Transverse colon (tissue), 4 donors: ENCODE measurements at places on chromosomes 2 and 18. TPM values are rescaled to one million over a fixed set of nuclear protein-coding genes. Genes with fewer than 3 reads are reported as not detected.

The FSIP2 gene
- total RNA-seq = 9.2 TPM

The MEP1B gene
- total RNA-seq = 8.6 TPM

DNA sequence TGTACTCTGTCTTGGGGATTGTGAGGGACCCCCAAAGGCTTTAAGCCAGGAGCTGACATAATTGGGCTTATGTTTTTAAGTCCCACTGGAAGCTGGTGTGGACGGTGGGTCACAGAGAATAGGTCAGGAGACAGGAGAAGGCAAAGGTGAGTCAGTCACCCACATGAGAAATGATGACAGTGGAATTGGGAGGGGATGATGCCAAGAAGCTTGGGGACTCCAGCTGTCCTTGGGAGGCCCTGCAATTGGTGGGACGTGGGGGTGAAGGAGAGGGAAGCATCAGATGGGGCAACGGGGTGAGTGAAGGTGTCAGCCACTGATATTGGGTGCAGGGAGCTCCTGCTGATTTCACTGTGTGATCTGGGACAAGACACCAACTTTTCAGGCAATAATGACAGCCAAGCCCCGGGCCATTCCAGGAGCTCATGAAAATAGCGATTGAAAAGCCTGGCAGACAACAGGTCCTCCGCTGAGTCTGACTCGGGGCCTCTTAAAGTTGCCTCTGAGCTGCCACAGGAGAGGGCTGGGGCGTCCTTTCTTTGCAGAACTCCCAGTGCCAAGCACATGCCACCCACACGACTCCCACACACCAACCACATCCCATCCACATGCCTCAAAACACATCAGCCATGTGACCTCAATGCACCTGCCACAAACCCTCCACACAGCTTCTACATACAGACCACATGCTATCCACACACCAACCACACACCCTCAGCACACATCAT lies 13.4 kb downstream of the TNS1 start:
- DNase-seq = no peak

The MZT2B gene
- total RNA-seq = 83.0 TPM

- no peak for DNase-seq
These were observed 36.8 kb downstream of the ACVR1 start for GRCh38 chr2:157839162-157839801.

DNA sequence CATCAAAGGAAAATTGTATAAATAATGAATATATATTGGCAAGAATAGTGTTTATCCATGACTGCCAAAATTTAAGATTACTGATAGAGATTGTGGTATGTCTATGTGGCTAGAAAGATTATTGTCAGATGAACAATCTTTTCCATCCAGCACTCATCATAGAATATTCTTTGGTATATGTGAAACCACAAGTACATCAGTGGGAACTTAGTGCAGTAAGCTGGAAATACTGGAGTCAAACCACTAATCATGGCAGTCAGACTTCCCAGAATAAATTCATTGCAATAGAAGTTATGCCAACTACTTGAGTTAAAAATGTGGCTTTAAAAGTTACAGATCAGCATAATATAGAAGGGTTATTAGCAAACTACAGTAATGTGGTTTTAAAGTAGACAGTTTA lies 310.3 kb downstream of the GULP1 start:
- DNase-seq = no peak

The LRRTM4 gene
- 0.32 TPM for total RNA-seq

The COX7A2L gene
- 150 TPM for total RNA-seq

The PROKR1 gene
- 0.16 TPM for total RNA-seq

DNA sequence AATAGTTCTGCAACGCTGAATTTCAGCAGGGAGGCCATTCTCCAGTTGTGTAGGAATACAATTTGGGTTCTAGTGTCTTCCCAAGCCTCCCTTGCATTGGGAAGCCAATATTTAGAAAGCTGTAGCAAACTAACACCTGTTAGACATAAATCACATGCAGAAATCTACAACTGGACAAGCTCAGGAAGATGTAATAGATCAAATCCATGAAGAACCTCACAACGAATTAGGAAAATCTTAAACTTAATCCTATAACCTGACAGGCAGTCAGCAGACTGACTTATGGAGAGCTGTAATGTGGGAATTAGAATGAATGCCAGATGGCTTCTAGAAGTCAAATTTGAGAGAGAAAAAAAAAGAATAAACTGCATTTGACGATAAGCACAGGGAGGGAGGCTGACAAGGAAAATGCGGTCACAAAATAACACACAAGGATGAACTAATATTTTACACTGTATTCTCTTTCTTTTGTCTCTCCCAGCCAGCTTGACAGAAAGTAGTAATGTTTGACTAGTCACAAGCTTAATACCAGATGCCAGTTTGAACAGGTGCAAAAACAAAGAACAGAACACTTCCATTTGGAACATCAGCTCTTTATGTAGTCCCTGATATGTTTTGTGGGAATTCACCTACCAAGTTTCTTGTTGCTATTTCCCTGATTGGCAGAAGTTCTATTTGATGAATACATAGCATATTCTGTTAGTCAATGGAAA lies 50.8 kb upstream of the FANCL start:
- no peak for DNase-seq

GRCh38 chr2:109507217-109507616 lies 106.5 kb downstream of the SEPTIN10 start:
- DNase-seq = no peak

- no peak for DNase-seq
These were observed 136.4 kb downstream of the USP34 start for GRCh38 chr2:61334466-61334865.

The GAL3ST2 gene
- 364 TPM for total RNA-seq

The IRS1 gene
- total RNA-seq = 14.6 TPM

DNA sequence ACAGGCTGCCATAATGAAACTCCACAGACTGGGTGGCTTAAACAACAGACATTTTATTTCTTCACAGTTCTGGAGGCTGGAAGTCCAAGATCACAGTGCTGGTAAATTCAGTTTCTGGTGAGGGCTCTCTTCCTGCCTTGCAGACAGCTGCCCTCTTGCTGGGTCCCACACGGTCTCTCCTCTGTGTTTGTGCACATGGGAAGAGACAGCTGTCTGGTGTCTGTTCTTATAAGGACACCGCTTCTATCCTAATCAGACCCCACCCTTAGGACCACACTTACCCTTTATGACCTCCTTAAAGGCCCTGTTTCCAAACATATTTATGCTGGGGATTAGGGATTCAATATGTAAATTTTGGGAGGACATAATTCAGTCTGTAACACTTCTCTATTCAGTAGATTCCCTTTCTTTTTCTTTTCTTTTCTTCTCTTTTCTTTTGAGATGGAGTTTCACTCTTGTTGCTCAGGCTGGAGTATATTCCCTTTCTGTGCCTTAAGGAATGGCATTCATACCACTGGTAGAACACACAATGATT lies 18.9 kb downstream of the CTIF start:
- DNase-seq = no peak

The ITPRIPL1 gene
- total RNA-seq = not detected

DNA sequence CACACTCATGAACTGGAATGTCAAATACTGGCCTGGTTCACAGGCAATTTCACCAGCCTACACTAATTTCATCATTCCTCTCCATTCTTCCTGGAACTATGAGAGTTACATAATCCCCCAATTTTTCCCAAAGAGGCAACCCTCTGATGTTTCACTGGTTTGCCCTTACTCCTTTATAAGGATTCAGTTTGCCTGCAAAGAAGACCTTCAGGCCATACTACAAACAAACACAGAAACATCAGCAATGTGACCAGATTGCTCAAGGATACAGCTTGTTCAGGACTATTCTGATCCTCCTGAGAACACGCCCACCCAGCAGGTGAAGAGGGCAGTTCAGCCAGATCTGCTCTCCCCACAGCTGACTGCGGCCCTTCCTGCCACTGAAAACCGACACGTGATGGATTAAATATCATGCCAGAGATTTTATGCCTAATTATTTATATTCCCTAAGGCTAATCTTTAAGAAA lies 215.5 kb downstream of the ETAA1 start:
- DNase-seq = no peak

- DNase-seq = no peak
These were observed 97.9 kb upstream of the TAF1B start for GRCh38 chr2:9745153-9745899.

- no peak for DNase-seq
These were observed 549 bp downstream of the MRPL35 start for GRCh38 chr2:86199834-86200177.

DNA sequence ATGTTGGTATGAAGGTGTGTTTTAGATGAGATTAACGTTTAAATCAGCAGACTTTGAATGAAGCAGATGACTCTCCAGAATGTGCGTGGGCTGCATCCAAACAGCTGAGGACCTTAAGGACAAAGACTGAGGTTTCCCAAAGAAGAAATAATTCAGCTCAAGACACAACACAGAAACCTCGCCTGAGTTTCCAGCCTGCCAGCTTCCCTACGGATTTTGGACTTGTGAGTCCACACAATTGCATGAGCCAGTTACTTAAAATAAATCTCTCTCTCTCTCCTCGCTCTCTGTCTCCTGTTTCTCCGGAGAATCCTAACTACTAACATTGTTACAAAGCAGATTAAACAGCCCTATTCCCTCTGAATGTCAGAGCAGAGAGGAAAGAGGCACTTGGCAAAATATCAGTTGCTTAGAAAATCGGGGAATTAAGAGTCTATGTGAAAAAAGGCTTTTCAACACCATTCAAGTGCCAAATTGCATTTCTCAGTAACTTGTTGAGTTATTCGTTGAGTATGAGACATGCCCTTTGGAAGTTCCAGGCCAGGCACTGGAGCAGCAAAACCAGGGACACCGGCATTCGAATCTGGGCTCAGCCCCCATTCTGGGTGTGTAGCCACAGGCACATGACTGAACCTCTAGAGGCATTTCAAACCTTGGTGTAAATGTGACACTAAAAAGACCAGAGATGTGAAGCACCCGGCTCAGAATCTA lies 174.6 kb upstream of the PID1 start:
- no peak for DNase-seq

GRCh38 chr2:202577250-202578183 lies 57.3 kb upstream of the FAM117B start:
- no peak for DNase-seq

The NPAS2 gene
- total RNA-seq = 103 TPM

The KCNK3 gene
- total RNA-seq = 1.00 TPM

DNA sequence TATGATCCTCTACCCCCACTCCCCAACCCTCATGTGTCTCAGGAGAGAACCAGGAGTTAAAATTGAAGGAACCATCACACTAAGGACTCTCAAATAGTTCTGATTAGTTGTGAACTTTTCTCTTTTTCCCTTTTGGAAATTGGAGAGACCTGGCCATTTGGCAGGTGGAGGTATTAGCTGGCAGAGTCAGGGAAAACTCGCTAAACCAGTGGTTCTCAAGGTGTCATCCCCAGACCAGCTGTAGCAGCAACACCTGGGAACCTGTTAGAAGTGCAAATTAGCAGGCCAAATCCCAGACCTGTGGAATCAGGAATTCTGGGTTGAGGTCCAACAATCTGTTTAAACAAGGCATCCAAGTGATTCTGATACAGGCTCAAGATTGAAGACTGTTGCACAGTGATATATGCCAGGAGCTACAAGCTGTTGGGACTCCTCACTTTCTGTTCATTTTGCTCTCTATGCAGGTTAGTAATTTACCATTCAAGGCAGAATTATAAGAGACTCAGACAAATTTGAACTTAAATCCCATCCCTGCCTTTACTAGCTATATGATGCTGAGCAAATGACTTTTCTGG lies 2.8 kb upstream of the TMEM131 start:
- DNase-seq = no peak

The HOXD1 gene
- total RNA-seq = 12.9 TPM

GRCh38 chr18:31430072-31430471 lies 17.5 kb upstream of the DSG3 start:
- DNase-seq = no peak

- no peak for DNase-seq
These were observed 68.5 kb downstream of the STPG4 start for GRCh38 chr2:47086571-47086970.

GRCh38 chr2:34849827-34850226 lies 1250.7 kb upstream of the FAM98A start:
- DNase-seq = no peak

The EVX2 gene
- not detected for total RNA-seq

The INPP4A gene
- total RNA-seq = 22.8 TPM

The MGAT4A gene
- 237 TPM for total RNA-seq

- no peak for DNase-seq
These were observed 75.2 kb downstream of the FMNL2 start for GRCh38 chr2:152410165-152410597.

- DNase-seq = peak; percentile 77
These were observed 123.8 kb downstream of the SPTBN1 start for GRCh38 chr2:54579682-54580620.

The ARHGAP28 gene
- total RNA-seq = 3.3 TPM

DNA sequence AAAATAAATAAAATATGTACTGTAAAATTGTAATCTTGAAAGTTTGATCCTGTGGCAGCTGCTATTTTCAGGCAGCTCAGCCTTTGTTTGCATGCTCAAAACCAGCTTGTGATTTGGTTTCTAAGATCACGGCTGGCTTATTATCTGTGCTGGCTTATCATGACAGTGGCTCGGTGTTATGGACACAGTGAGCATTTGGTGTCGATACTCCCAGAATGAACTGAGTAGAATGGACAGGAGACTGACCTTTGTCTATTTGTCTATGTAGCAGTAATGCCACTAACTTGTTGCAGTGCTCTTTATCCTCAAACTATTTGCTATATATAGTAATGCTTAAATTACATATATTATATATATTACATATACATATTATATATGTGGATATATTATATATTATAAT lies 58.8 kb downstream of the NEDD4L start:
- no peak for DNase-seq

The CACNB4 gene
- 0.20 TPM for total RNA-seq

GRCh38 chr18:12278215-12278671 lies 24.1 kb downstream of the CIDEA start:
- DNase-seq = no peak

DNA sequence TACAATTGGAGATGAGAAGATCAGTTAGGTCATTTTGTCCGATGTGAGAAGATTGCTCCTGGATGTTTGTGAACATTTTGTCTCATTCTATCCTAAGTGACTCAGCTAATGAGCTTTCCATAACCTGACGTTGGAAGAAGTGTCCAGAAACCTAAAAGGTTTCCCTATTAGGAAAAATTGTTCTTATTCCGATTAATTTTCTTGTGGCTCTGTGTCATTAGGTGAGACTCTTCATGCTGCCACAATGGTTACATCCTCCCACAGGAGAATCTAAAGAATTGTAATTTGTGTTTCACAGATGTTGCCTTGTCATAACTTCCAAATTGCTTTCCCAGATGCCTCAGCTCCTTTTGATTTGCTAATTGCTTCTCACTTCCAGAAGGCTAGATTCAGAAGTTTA lies 261.0 kb upstream of the APCDD1 start:
- no peak for DNase-seq

- DNase-seq = no peak
These were observed 2.0 kb downstream of the TMEM163 start for GRCh38 chr2:134716721-134717243.

The SLC5A7 gene
- 0.41 TPM for total RNA-seq

DNA sequence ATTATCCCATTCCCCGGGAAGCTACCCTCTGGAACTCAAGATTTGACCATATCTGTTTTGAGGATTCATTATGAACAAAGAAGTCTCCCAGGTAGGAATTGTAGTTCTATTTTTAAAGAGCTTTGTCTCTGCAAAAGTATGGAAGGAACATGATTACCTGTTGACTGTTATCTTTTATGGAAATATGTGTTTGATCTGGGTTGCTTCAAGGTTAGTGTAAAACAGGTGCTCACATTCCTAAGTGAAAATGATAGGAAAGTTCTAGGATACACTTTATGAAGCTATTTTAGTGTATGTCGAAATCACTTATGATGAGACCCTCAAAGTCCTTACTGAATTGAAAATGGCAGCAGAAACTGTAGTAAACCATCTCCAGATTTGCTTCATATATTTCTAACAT lies 149.2 kb downstream of the PTRHD1 start:
- DNase-seq = no peak

The RTP5 gene
- not detected for total RNA-seq

GRCh38 chr2:7844414-7844965 lies 837.4 kb upstream of the ID2 start:
- DNase-seq = no peak

The ALK gene
- 0.32 TPM for total RNA-seq

The SH3RF3 gene
- 3.0 TPM for total RNA-seq
